ENCODE measurements at places on chromosomes 4 and X.

DNA sequence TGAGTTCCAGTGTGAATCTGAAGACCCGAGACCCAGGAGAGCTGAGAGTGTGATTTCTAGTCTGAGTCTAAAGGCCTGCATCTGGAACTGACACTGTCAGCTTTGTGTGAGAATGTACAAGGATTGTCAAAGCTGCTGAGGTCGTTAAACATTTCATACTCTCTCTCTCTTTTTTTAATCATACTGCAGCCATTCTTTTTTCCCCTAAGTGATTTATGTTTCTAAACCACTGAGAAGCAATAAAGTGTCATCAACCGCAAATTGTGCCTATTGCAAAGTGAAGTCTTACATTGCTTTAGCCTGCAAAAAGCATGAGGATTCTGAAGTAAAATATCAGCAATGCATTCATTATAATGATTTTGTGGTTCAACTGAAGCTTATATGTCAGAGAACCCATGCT, 106.0 kb downstream of the ASMT start:
- no peak for DNase-seq

DNA sequence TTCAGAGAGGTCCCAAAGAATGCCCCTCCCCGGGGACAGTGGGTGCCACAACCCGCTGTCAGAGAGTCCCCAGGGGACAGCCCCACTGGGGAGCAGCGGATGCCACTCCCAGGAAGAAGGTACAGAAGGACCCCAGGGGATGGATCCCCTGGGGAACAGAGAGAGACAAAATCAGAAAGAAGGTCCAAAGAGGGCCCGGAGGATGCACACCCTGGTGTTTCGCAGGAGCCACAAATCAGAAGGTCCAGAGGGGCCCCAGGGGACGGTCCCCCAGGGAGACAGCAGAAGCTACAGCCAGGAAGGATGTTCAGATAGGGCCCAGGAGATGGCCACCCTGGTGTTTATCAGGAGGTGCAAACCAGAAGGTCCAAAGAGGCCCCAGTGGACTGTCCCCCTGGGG, 1.4 kb downstream of the TEX13D start:
- no peak for DNase-seq

DNA sequence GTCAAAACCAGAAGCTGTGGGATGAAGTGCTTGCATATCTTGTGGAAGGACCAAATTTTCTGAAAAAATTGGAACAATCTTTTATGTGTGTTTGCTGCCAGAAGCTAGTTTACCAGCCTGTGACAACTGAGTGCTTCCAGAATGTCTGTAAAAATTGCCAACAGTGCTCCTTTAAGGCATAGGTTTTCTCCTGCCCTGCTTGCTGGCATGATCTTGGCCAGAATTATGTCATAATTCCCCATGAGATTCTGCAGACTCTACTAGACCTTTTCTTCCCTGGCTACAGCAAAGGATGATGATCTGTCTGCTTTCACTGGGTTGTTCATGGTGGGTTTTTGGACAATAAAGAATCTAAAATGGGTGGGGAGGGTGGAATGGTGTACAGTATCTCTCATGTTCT, 196.3 kb upstream of the ZCCHC13 start:
- DNase-seq, result no peak

GRCh38 chr4:118352843-118353533, at the start of gene PRSS12:
Gene PRSS12 (minus strand): TSS chr4:118353003. CDS start chr4:118352720, 283 bp downstream.
- peak; percentile 89 for DNase-seq

- DNase-seq, result no peak
Observed at GRCh38 chrX:39720945-39721344, 376.8 kb downstream of the BCOR start.

DNA sequence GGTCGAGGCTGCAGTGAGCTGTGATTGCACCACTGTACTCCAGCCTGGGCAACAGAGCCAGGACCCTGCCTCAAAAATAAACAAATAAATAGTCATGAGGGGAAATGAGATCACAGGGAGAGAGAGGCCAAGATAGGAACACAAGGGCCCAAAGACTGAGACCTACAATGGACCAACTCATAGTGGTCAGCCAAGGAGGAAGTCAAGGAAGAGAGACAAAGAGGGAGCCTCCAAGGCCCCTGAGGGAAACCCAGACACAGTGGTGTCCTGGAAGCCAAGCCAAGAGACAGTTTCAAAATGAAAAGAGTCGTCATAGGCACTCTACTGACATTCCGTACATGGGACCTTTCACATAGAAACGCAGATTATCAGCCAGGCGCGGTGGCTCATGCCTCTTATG, 153.3 kb downstream of the BCOR start:
- no peak for DNase-seq

GRCh38 chrX:22541926-22542325, 269.2 kb downstream of the CBLL2 start:
- DNase-seq, result no peak

- DNase-seq, result no peak
Observed at GRCh38 chr4:113112338-113112978, 63.0 kb downstream of the ANK2 start.

GRCh38 chrX:70254063-70254400, 6.0 kb downstream of the P2RY4 start:
- no peak for DNase-seq

GRCh38 chr4:83153417-83153816, 38.9 kb upstream of the PLAC8 start:
- no peak for DNase-seq

- no peak for DNase-seq
Observed at GRCh38 chrX:130261296-130261893, 7.3 kb downstream of the ZNF280C start.

DNA sequence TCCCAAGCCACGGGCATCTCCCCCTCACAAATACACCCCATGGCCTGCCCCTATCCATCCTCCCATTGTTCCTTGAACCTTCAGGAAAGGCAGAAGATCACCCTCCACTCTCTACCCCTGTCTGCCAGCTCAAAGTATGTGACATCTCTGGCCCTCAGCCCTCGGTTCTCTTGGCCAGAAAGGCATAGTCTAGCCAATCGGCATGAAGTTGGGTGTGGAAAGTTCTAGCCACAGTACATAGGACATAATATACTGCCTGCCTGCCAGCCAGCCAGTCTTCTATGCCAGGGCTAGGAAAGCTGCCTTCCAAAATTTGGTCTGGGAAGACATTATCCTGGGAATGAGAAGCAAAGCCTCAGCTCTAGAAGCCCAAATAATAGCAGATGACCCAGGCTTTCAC, 3.2 kb upstream of the PLP1 start:
- DNase-seq, result no peak

- no peak for DNase-seq
Observed at GRCh38 chrX:154064637-154065435, 32.7 kb downstream of the MECP2 start.

GRCh38 chrX:131271274-131271673, 17.8 kb downstream of the IGSF1 start:
- no peak for DNase-seq

DNA sequence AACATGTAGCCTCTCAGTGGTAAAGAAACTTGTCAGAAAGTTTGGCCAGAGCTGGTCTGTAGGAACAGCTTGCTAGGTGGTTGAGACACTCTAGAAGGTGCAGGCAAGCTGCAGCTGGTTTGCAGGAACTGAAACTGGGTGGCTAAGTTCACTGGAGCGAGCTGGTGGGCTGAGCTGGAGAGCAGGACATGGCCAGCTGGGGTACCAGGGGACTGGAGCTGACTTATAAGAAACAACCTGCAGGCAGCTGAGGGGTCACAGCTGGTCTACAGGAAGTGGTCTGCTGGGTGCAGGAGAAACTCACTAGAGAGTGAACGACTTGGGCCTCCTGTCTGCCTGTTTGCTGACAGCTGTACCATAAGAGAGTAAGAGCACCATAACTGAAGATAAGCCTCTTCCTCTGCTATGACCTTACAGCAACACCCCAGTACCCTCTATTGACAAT, 157.1 kb upstream of the LNX1 start:
- peak; percentile 45 for DNase-seq

DNA sequence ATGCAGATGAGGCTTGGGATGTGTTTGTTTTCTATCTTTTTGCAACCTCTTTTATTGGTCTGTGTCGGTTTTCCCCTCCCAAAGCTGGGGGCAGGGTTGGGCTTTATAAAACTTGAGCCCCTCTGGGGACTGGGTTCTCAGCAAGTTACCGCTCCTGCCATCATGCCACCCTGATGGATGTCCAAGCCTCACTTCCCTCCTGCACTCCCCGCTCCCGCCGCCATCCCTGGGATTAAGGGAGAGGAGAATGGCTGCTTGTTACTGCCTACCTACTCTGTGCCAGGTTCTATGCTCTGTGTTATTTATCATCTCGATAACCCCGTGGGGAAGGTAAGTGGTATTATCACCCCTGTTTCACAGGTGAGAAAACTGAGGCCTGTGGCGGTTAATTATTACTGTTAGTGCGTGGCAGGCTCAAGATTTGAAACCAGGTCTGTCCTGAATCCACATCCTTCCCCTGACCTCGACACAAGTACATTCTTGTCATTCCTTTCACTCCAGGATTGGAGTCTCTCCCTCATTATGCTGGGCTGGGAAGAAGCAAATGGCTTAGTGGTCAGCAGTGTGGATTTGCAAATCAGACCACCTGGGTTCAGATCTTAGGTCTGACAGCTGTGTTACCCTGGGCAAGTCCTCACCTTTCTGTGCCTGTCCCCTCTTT, 4.5 kb downstream of the UBA1 start:
- no peak for DNase-seq

DNA sequence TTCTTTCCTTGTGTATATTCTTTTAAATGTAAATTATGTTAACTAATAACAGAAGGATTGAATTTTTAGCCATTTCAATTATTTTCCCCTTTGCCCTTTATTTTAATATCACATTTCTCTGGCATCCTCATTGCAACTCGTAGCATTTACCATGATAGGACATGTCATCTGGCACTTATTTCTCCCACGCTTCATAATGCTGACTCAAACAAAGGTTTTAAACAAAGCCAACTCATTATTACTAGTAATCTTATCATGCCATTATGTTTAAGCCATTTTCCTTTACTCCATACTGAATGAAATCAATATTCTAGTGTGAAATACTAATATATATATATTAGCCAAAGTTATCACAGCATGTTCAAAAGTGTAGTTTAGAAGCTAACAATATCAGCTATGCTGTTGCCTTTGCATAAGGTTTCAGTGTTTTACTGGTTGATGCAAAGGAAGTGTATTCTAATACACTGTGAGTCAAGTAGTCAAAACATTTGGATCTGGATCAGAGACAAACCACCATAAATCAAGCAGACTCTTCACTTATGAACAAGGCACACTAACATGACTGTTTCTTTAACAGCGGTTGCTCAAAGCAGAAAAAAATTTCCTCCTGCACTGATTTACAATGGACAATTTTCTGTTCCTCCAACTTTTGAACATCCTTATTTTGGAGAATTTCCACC, 281.6 kb downstream of the SLC7A11 start:
- no peak for DNase-seq

DNA sequence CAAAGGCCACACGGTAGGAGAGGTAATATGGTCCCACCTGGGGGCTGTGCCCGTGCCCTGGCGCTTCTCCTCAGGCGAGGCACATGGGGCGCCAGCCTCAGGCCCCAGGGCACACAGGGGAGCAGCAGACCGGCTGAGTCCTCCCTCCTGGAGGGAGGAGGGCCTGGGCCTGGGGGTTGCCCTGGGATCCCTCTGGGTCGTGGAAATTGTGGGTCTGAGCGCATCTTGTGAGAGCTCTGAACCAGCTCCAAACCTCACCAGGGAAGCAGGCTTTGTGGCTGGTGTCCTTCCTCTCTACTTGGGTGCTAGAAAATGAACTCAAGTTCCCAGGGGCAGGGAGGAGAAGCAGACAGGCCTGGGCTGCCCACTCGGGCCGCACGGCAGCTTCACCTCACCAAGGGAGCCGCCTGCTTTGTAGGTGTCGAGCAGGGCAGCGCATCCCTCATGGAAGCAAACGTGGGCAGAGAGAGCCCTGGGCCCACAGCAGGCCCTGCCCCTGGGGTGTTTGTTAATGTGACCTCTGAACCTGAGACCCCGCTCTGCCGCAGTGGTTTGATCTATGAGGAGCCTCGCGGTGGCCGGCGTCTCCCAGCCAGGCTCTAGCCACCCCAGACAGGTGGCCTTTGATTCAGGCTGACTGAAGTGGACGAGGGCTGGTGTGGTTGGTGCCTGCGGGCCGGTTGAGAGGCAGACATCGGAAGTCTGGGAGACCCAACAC, 10.8 kb downstream of the HTRA3 start:
- DNase-seq, result no peak

DNA sequence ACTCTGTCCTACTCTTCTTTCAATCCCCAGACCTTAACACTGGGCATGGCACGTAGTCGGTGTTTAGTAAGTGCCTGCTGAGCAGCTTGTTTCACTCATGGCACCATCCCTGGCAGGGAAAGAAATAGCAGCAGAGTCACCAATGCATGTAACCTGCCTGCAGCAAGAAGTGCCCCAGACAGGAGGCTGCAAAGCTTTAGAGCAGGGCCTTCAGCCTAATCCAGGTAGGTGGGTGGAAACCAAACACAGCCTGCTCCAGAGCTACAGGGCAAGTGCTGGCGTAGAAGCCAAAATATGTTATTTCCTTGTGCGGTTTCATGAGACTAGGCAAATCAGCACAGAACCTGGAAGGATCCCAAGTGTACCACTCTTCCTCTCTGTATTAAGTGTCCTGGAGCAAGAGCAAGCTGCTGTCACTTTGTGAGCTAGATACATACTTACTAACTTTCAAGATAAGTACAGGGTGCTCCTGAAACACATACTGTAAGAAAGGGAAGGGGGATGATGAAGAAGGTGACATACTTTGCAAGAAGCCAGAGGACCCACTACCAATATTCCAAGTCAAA, 5.5 kb downstream of the PROM1 start:
- DNase-seq, result no peak
